H4 (cell line): ENCODE measurements at places on chromosomes 11 and 22.

- peak; percentile 41 for DNase-seq
These were observed 1104.4 kb upstream of the CCDC90B start for GRCh38 chr11:84390441-84391078.

- no peak for DNase-seq
These were observed 51.7 kb downstream of the PACSIN2 start for GRCh38 chr22:42963231-42963595.

DNA sequence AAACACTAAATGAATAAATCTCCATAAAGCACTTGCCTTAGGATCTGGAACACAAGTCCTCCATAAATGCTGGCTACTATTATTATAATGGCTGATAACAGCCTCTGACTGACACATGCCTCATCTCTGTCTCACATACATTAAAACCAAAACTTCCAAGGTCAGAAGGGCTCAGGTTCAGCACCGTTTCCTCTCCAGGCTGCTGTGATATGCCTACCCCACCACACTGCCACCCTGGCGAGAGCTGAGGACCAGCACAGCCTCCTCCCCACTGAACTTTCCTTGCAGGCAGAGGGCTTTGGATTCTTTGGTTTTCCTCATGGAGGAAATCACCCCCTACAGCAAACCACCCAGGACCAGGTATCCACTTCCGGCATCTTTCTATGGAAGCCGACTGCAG lies 112.8 kb downstream of the ABTB2 start:
- DNase-seq: no peak

GRCh38 chr11:59865031-59865430 lies 1.3 kb downstream of the TCN1 start:
- no peak for DNase-seq

GRCh38 chr11:99257131-99257530 lies 236.4 kb downstream of the CNTN5 start:
- no peak for DNase-seq

- no peak for DNase-seq
These were observed 49.5 kb downstream of the LMO2 start for GRCh38 chr11:33842236-33842915.
